ENCODE measurements at places on chromosomes 6 and 20.

- DNase-seq, result peak; percentile 54
Observed at GRCh38 chr6:37491171-37491829, 8.4 kb downstream of the CCDC167 start.

DNA sequence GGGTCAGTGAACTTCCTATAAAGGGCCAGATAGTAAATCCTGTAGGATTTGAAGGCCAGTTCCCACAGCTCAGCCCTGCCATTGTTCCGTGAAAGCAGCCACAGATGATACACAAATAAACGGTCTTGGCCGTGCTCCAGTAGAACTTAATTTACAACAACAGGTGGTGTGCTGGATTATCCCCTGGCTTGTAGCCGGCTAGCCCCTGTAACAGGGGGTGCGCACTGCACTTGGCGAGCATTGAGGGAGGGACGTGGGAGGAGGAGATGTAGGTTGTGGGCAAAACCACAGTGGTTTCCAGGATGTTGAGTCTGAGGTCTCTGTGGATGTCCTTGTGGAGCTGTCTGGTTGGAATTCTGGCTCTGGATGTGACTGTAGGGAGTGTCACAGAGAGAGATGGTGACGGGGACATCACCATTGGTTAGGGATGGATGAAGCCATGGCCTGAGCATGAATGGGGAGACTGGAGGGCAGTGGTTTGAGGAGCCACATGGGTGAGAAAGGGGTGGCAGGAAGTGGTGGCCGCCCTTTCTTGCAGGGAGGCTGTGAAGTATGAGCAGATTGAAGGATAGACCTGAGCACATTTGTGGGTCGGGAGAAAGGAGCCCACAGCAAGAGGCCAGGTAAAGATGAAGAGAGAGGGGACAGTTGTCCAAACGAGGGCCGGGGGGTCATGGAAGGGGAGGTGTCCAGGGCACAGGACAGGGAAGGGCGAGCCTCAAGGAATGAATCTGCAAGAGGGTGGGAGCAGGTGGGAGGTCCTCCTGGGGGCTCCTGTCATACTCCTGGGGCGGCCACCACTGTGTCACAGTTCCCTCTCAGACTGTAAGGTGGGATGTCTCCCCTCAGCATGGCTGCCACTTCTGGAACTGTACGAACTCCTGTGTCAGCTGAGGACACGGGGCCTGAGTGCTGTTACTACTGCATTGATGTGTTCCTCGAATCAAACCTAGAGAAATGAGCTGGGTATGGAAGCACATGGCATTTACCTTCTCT lies 53.6 kb downstream of the CDH26 start:
- no peak for DNase-seq

DNA sequence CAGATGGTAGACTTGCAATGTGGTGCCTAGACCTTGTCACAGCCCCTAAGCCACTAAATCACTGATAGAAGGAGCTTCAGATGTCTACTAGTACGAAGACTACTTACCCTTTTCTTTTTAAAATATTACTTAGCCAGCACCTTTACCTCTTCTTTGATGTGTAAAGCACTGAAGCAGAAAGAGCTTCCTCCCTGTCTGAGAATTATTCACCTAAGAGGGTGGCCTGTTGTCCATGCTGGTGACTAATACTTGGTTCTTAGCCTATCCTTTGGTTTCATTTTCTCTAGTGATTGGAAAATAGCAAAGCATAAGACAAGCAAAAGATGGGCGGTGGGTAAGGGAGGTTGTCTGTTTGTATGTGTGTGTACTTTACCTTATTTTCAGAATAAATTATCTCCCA lies 794.6 kb downstream of the TFAP2A start:
- DNase-seq, result no peak

DNA sequence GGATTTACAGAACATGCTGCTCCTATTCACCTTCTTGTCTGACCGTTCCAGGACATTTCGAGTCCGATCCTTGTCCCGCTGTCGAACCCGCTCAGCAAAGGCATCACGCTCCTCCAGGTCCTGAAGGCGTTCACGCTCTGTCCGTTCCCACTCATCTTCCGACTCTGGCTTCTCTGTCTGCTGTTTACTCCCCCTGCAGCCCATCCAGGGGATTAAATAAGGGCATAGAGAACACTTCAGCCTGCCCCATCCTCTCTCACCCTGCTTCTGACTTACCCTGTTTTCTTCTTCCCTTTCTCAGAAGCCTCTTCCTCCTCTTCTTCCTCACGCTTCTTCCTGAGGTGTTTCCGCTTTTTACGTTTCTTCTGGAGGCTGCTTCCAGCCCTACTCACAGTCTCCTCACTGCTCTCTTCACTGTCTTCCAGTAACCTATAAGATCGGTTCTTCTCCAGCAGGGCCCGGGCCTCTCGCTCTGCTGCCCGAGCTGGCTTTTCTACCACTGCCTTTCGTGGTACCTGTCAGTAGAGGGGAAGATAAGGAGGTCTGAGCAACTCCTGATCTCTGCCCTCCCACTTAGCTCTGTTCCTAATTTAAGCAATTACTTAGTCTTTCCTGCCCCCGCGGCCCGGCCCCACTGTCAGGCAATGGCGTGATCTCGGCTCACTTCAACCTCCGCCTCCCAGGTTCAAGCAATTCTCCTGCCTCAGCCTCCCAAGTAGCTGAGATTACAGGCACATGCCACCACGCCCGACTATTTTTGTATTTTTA lies 1.9 kb downstream of the DHX16 start:
- DNase-seq, result no peak

DNA sequence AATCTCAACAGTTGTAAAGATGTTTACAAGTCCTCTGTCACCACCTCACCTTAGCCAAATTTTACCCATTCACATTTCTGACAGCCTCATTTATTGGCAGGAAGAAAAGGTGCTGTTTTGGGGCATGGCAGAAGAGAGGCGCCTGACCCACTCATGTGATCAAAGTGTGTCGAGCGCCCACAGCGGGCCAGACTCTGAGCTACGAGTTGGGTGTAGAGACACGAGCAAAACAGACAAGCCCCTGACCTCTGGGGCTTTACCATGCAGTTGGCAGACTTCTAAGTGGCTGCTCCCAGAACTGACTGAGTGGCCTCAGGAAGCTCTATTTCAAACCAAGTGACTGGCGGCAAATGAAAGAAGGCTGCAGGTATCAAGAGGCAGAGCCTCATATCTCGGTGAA lies 167.0 kb downstream of the SOBP start:
- no peak for DNase-seq

- no peak for DNase-seq
Observed at GRCh38 chr6:134719286-134719685, 230.6 kb downstream of the ALDH8A1 start.

DNA sequence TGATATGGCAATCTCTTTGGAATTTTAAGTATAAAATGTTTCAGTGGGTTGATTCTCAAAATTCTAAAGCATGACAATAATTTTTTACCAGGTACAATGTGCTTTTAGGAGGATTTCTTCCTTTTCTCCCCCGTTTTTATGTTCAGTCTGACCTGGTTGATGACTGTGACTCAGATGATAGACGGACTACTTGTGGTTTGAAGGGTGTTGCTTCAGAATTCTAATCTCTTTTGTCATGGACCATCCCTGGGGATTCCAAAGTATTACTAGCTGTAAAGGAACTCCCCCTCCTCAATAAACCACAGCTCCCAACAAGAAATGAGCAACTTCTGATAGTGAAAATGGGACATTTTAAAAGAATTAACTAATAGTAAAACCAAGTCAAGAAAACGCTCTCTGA lies 34.9 kb upstream of the TNFAIP3 start:
- no peak for DNase-seq

DNA sequence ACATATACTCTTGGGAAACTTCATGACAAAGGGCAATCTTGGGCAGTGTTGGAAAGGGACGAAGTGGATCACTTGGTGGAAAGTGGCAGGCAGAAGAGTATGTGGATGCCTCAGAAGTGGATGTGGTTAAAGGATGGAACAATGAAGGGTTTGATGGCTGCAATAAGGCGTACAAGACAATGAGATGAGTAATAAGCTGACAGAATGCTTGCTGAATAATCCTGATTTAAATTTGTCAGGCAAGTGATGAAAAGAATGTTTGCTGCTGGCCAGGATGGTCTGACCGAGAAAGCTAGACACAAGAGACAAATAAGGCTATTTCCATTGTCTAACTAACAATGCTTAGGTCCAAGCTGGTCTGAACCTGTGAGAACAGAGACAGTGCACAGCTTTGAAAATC lies 61.6 kb upstream of the CEP85L start:
- DNase-seq, result no peak

DNA sequence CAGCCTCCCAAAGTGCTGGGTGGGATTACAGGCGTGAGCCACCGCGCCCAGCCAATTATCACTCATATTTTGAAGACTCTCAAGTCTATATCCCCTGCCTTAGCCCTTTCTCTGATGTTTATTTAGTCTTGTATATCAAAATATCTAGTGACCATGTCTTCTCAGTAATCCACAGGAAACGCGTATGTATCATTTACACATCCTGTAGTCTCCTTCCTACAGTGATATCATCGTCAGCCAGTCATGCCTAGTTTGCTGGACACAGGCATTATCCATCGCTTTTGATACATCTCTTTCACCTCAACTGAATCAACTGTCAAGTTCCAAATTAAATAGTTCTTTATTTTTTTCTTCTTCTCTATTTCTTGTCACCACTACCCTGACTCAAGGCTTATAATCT lies 223.7 kb downstream of the NKAIN2 start:
- no peak for DNase-seq

DNA sequence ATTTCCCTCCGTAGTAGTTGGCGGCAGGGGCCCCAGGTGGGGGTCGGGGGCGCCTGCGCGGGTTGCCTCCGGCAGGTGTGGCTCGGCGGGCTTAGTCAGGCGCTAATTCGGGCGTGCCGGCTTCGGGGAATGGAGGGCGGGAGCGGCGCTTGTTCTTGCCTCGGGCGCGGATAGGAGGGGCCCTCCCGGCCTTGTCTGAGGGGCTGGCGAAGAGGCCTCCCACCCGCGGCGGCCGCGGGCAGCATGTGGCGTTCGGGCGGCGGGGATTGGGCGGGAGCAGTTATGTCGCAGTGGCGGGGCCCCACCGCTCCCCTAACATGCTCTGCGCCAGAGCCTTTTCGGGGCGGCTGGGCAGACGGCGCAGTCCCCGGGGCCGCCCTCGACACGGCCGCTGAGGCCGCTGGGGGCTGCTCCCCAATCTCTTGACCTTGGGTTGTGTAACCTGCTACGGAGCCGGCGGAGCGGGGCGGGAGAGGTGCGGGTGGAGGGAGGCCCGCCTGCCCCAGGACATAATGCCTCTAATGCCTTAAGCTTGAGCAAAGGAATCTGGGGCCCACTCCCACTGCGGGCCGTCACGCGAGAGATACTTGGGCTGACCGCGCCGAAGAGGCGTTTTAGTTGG lies 1.1 kb downstream of the AMD1 start:
- peak; percentile 58 for DNase-seq

DNA sequence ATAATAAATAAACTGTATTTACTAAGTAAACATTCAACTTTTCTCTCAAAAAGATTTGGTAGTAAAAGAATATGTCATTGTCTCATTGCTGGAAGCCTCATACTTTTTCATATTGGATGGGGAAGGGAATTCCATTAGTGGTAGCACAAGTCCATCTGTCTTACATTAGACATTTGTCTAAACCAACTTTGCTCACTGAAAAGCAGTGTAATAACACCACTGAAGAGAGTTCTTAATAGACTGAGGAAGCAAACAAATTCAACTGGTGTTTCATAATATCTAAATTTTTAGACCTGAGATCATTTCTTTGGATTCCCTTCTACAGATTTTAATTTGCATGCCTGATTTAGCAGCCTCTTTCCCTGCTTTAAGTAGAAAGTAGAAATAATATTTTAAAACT lies 62.7 kb downstream of the PLCB1 start:
- DNase-seq, result no peak

DNA sequence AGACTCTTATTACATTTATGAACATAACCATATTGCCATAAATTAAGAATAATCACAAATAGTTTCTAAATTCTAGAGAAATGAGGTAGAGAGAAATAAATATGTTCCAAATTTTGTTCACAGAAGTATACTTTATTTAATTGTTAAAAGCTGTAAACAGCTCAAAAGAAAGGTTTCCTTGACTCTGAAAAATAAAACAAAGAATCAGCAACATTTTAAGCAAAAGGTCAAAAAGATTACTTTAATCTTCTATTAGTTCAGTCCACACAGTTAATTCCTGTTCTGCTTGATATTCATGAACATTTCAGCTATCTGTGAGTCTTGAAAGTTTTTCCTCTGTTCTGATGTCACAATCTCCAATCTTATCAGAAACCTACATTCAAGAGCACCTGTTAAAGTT lies 197.9 kb downstream of the GJA1 start:
- no peak for DNase-seq

DNA sequence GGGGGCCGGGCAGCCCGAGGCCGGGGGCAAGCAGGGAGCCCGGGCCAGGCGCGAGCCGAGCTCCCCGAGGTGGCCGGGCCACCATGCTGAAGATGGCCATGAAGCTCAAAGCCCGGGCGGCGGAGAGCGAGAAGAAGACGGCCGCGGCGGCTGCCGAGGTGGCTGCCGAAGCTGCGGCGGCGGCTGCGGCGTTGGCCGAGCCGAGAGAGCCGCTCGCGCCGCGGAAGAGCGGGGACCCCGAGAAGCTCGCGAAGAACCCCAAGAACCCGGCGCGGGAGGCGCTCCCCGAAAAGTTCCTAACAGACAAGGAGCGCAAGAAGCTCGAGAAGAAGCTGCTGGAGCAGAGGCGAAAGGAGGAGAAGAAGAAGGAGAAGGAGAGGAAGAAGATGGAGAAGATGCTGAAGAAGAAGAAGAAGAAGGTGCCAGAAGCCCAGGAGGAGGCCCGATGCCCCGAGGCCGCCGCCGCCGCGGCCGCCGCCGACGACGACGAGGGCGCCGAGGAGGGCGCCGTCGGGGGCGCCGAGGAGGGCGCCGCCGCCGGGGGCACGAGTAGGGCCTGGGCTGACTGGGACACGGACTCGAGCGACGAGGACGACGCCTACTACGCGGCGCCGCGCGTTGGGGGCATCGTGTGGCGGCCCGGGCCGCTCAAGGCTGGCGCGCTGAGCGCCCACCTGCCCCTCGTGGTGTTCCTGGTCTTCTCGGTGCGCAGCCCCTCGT lies 37.4 kb downstream of the GNAS start:
- no peak for DNase-seq

DNA sequence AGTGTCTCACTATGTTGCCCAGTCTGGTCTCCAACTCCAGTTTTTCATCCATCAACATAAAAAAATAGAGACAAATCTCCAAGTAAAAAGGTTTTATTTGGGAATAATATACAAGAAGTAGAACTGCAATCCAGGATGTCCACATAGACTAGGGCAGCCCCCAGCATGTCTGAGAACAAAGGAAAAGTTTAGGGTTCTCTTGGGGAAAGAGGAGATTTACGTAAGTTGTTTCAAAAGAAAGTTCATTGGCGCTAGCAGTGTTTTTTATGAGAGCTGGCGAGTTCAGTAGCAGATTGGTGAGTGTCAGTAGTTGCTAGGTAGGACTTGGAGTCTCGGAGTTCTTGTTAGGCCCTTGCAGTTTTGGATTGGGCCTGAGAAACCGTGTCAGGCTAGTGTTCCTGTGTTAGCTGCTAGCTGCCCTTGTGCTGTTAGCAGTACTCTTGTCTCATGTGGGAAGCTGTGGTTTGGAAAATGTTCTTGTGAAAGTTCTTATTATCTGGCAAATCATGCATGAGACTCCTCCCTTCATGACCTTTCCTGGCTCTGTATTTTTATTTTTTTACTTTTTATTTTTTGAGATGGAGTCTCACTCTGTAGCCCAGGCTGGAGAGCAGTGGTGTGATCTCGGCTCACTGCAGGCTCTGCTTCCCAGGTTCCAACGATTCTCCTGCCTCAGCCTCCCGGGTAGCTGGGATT lies 24.7 kb downstream of the TTLL9 start:
- peak; percentile 69 for DNase-seq

GRCh38 chr20:13220904-13221297 lies at the start of gene ISM1:
ISM1 (plus strand) TSS chr20:13221274; CDS start chr20:13221777, 503 bp downstream.
- peak; percentile 42 for DNase-seq

Measured in CD4-positive, alpha-beta T cell (primary cell).